ENCODE measurements at places on chromosomes 3 and 15.

DNA sequence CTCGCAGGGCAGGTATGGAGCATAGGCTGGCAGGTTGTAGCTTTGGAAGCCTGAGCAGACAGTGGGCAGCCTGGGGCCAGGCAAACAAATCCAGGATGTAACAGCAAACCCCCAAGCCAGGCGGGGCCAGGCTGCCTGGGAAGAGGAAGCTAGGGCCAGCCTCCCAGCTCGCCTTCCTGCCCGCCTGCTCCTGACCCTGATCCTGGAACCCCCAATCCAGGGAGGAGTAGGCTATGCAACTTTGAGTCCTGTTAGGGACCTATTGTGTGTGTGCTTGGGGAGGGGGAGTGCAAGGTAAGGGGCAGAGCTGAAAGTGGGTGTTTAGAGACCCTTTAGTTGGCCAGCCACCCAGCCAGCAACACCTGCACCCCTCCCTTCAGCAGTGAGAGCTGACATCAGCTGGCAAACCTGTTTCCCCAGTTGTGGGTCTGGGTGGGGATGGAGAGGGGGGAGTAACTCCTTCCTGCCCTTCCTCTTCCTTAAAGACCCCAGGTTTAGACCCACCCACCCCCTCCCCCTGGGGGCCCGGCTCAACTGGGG lies 2.5 kb downstream of the NBEAL2 start:
- DNase-seq: no peak

DNA sequence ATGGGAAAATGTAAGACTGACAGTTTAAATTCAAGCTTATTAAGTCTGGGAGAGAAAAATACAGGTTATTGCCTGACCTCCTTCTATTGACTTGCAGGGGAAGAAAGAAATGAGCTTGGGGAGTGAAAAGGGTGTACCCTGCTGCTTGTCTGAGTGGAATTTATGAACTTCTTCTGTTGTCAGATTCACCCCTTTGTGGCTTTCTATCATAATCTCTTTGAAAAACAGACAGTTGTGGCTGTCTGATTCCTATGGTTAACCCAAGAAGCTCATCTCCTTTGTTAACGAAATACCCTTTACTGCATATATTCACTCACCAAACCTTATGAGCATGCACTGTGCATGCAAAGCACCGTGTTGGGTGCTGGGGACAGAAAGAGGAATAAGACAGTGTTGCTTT lies 22.5 kb downstream of the GPD1L start:
- DNase-seq: no peak

GRCh38 chr3:169929830-169930519 lies 18.6 kb downstream of the SAMD7 start:
- DNase-seq: no peak

DNA sequence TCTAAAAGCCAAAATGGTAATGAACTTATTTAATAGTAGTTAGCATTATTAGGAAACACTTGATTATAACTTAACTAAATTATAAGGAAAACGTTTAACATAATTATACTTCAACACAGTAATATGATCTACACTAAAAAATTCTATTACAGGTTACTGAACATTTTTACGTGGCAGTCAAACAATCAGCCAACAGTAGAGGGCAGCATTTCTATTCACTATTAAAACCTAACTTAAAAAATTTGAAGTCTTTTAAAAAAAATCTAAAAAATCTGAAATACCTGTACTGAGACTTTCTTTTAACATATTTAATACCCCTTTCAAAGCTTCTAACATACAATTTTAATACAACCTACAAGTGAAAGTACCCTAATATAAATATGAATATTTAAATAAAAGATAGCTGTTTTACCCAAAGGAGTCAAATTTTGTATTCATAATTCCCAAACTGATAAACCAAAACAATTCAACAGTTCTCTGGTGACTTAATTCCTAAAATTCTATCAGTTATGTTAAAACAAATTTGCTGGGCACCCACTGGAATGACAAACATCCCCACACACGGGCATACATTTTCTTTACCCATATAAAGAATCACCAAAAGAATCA lies 41.5 kb downstream of the DLG1 start:
- DNase-seq: no peak

DNA sequence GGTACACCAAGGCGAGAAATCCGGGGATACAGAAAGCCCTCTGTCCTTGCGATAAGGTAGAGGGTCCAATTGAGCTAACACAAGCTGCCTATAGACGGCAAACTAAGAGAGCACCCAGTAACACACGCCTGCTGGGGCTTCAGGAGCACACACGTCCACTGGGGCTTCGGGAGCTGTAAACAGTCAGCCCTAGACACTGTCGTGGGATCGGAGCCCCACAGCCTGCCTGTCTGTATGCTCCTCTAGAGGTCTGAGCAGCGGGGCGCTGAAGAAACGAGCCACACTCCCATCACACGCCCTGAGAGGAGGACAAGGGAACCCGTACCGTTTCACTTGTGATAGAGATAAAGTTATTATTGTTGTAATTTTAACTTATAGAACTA lies 486 bp downstream of the SAMMSON start:
- DNase-seq: no peak

GRCh38 chr15:85482894-85483293 lies 102.5 kb downstream of the AKAP13 start:
- no peak for DNase-seq
